ENCODE measurements at places on chromosomes 16 and 17.

- DNase-seq, result no peak
Observed at GRCh38 chr17:860805-861204, 78.7 kb downstream of the MRM3 start.

GRCh38 chr17:8832711-8833352 lies 33.7 kb upstream of the MFSD6L start:
- DNase-seq, result no peak

GRCh38 chr17:57569021-57569420 lies 176.1 kb downstream of the CCDC182 start:
- DNase-seq, result no peak

- peak; percentile 54 for DNase-seq
Observed at GRCh38 chr17:19004421-19005136, at the start of gene FAM83G. Gene FAM83G, minus strand, starts transcription at chr17:19004764. Its CDS starts 723 bp downstream, at chr17:19004041.

GRCh38 chr17:72599891-72600290 lies 479.1 kb downstream of the SOX9 start:
- DNase-seq, result no peak

GRCh38 chr16:2154533-2155090 lies 970 bp upstream of the TRAF7 start:
- DNase-seq, result no peak

GRCh38 chr16:26913851-26914250 lies 152.9 kb upstream of the C16orf82 start:
- no peak for DNase-seq

GRCh38 chr16:22300427-22301071 lies 3.3 kb downstream of the POLR3E start:
- DNase-seq, result peak; percentile 56

GRCh38 chr16:2121853-2122252 lies 13.8 kb downstream of the PKD1 start:
- no peak for DNase-seq

DNA sequence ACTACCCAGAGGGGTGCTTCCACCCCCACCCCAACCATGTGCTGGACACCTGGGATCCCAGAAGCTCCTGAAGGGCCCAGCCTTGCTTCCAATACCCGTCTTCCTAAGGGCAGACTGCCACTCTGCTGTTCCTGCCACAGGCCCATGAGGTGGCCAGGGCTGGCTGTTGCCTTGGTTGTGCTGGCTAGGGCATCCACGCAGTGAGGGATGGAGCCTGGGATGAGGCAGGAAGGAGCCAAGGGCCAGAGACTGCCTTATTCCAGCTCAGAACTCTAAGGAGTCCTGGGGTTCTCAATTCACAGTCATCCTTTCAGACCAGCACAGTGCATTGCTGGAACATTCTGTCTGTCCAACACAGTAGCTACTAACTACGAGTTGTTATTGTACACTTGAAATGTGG lies 37.8 kb downstream of the BCO1 start:
- no peak for DNase-seq

DNA sequence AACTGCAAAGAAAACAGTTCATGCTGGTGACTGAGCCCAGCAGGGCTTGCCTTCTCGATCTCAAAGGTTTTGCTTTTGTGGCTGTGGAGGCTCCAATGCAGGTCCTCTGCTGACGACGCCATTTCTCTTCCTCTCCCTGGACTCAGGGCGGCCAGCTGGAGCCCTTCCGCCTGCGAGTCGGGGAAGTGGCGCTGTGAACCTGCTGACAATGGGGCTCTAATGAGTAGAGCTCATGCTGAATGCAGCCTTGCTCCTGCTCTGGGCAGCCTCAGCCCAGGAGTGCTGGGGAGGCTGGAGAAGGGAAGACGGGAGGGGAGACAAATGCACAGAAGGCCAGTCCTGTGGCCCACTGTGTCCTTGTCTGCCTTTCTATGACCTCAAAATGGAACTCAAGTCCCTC lies 43.8 kb downstream of the VAC14 start:
- DNase-seq, result no peak

- no peak for DNase-seq
Observed at GRCh38 chr16:3171181-3171854, 16.7 kb upstream of the OR1F1 start.

DNA sequence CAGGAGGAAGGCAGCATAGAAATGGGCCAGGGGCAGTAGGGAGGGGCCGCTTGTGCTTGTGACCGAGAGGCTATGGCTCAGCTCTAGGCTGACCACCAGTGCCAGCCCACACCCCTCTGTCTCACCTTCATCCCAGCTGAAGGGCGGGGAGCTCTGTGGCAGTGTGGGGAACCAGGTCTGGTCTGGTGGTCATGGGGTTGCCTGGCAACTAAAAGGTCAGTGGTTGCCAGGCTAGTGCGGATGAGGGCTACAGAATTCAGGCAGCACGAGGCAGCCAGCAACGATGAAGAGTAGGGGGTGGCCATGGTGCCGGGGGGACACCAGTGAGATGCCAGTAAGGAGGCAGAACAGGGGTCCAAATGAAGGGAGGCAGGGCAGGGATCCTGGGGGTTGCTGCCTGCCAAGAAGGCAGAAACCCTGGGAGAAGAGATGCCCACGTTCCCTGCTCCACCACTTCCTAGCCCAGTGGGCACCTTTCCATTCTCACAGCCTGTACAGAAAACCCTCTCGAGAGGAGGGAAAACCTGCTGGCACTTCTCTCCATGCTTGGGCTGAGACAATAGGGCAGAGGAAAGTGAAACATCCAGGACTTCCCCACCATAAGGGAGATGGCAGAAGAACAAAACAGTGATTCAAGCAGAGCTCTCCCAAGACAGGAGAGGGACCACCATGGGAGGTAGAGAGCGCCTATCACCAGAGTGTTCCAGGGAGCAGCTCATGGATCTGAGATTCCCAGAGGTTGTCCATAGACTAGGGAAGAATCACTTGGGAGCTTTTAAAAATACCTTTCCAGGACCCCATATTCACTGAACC lies 39.7 kb downstream of the SRCIN1 start:
- DNase-seq, result no peak

DNA sequence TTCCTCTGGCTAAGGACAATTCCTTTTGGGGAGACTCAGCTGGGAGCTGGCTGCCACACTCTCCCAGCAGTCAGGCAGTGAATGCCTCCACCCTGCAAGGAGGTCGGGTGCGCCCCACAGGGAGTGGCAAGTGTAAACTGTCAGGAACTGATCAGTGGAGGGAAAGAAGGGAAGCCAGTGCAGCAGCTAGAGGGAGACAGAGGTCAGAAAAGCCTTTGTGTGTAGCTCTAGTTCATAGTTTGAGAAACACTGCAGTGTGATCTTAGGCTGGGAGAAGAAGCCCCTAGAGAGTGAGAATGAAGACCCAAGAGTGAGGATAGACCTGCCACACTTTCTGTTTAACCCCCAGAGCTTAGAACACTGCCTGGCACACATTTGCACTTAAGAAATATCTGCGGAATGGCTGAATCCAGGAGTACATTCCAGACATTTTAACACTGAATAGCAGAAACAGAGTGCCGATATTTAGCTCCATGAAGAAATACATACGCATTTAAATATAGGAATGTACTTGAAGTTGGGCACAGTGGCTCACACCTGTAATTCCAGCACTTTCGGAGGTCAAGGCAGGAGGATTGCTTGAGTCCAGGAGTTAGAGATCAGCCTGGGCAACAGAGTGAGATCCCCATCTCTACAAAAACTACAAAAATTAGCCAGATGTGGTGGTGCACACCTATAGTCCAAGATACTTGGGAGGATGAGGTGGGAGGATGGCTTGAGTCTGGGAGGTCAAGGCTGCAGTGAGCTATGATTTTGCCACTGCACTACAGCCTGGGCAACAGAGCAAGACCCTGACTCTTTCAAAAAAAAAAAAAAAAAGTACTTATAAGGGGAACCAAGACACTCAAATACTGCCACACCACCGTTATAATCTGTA lies 11.1 kb upstream of the SLC5A11 start:
- peak; percentile 18 for DNase-seq

DNA sequence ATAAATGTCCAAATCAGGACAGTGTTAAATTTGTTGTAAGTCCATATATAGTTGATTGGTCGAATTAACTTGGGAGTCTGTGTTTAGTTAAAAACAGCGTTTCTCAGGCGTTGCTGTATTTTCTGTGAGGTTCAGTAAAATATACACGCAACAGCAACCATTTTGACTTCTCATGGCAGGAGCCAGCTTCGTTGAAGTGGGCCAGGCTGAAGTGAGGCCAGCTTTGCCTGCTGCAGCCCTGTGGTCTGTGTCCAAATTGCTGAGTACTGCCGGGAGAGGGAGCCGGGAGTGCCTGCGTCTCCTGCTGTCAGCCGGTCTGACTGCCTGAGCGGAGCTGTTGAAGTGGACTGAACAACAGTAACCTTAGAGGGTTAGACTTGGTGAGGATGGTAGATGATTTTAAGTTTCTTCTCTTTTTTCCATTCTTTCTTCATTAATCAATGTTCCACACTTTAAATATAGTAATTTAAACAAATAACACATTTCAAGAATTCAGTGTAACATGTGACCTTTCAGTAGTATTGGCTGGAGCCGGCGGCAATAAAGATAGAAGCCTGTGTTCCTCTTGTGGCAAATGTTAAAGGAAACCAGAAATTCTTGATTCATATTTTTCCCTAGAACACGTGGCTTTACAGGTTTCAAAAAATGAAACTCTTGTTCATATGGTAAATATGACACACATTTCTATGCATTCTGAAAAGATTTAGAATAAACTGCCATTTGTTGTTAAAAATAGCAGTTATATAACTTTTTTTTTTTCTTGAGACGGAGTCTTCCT lies 37.0 kb upstream of the ZNF750 start:
- DNase-seq, result peak; percentile 85

DNA sequence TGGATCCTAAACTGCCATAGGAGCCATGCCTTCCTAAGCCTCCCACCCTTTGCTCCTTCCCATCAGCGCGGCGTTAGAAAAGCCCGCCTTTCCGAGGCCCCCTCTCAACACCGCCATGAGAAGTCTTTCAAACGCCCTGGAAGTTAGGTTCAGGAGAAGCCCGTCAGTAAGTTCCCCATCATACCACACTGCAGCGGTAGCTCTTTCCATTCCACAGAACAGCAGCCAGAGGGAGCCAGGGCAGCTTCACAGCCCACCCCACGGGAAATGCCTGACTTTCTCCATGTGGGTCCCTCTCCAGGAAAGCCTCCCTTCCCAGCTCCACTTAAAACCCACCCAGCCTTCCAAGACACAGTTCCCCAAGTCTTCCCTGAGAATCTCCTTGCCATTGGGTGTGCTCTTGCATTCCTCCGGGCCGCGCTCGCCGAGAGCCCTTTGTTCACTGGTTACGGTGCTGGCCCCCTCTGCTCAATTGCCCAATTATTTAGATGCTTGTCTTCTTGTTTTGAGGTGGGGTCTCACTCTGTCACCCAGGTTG lies 28.7 kb downstream of the KIAA0513 start:
- no peak for DNase-seq

DNA sequence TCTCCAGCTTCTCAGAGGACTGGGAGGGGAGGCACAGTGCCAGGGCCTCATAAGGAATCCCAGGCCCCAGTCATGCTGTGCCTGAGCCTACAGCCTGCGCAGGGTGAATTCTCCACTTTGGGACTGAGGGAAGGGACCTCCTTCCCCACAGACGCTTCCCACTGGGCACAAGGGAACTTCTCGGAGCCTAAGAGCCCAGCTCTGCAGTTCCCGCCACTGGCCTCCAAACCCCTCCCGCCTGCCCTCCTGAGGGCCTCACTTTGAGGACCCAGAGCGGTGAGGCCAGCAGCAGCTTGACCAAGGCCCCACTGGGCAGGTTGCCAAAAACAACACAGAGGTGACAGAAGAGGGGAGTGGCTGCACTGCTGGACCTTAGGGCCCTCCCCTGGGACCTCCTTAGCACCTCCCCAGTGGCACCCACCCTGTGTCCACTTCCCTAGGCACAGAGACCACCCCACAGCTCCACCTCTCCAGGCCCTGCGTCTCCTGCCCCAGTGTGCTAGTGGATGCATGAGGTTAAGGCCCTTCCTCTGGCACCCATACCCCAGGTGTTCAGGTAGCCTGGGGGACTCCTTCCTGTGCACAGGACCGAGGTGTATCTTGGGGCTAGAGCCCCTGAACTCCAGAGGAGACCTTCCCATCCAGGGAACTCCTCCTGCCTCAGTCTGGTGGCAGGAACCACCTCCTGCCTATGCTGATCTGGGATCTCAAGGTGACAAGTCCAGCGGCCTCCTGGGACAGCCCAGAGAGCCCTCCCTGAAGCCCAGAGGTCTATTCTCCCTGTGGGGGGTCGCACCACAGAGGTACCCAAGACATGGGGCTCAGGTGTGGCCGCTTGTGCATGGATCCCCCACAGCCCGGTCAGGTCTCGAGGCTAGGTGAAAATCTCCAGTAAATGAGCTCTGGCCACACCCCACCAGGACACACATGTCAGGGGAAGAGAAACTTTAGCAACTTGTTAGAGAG lies 3.4 kb downstream of the CASKIN2 start:
- peak; percentile 38 for DNase-seq

DNA sequence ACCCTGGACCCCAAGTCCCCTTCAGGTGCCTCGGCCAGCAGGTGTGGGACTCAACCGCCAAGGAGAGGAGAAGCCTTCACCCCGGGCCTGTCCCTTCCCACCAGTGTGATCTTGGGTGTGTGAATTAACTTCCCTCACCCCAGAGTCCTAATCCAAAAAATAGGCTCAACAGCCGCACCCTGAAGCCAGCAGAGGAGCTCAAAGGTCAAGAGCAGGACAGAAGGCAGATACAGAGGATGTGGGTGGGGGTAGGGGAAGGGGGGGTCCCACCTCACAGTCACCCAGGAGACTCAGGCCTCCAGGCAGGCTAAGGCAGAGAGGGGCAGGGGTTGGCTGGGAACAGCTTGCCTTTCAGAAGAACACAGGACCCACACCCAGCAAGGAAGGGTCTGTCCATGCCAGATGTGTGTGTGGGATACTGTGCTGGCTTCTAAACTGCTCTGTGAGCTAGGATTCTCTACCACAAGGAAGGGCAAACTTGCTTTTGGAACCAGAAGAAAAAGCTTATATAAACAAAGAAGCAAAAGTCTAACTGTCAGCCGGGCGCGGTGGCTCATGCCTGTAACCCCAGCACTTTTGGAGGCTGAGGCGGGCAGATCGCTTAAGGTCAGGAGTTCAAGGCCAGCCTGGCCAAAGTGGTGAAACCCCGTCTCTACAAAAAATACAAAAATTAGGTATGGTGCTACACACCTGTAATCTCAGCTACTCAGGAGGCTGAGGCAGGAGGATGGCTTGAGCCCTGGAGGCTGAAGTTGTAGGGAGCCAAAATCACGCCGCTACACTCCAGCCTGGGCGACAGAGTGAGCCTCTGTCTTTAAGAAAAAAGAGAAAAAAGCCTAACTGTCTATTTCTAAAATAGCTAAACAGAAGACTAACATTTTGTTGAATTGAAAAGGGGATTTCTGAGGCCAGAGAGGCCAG lies 4.6 kb downstream of the PIEZO1 start:
- no peak for DNase-seq

DNA sequence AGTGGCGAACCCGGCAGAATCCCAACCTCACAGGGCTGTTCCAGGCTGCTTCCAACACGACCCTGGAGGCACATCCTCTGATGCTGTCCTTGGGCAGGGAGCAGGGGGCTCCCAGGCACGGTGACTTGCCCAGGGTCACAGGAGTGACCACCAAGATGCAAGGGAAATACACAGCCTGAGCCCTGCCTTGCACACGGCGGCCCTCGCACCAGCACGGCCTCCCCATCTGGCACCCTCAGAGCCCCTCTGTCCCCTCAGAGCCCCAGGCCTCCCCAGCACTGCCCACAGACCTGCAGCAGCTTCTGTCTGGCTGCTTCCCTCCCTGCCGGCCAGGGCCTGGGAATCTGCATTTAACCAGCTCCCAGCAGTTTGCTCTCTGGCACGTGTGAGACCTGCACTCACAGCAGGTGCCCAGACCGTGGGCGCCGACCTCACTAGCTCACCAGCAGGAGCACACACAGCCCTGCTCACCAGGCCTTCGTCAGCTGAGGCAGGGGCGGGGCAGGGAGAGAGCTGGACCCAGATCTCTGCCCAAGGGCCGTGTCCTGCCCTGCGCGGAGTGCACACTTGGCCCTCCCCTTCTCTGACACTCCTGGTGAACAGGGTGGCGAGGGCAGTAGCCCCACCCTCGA lies 29.7 kb upstream of the ZC3H18 start:
- no peak for DNase-seq

GRCh38 chr16:77785373-77785764 lies 3.0 kb upstream of the VAT1L start:
- DNase-seq, result no peak
